NCI-H2029 treated with DMSO at 0.1 percent for 48 hours (cell line): ENCODE measurements at places on chromosomes 4 and X.

- no peak for DNase-seq
Measured at GRCh38 chrX:124325732-124326131, 6.7 kb upstream of the TEX13D start.

- DNase-seq: peak; percentile 28
Measured at GRCh38 chr4:65658117-65658516, 12.2 kb downstream of the EPHA5 start.

DNA sequence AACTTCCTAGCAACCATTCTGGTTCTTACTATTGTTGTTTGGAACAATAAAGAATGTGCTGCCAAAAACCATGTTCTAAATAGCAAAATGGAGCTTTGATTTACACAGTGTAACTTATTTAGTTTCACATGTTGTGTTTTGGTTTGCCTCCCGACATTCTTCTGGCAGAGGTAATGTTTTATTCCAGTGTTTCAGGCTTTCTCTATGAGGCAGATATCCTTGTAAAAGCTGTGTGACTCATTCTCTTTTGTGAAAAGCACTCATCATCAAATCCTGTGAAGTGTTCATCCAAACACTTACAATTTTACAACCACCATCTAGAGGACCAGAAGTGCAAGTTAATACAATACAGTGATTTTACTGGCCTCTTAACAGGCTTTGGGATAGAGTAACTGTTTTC is 219.0 kb upstream of the GIMD1 start:
- DNase-seq: no peak

- DNase-seq: no peak
Measured at GRCh38 chr4:88010966-88011365, 3.5 kb downstream of the PKD2 start.

- no peak for DNase-seq
Measured at GRCh38 chr4:146371812-146372211, 149.9 kb downstream of the SLC10A7 start.

DNA sequence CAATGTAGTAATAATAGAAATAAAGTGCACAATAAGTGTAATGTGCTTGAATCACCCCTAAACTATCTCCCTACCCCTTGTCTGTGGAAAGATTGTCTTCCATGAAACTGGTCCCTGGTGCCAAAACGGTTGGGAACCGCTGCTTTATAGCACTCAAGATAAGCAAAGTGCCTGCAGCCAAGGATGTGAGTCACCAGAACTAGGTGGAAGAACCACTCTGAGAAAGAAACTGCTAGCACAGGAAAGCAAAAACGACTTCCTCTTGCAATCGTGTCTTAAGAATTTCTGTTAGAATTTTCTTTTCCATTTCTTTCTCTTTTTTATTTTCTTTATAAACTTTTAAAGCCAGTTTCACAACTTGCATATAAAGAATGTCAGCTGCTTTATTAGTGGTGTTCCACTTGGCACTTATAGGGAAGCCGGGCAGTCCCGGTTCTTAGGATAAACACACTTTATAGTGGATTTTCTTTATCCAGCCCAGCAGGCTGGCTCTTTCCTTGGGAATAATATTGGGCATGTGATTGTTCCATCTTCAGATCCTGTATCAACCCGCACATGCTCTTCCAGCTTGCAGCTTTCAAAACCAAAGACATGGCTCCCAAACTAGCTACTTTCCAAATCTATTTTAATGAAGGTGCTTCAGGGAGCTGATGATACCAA is 32.3 kb upstream of the CXCL8 start:
- no peak for DNase-seq

- DNase-seq: no peak
Measured at GRCh38 chr4:148200960-148201359, 241.3 kb downstream of the NR3C2 start.

DNA sequence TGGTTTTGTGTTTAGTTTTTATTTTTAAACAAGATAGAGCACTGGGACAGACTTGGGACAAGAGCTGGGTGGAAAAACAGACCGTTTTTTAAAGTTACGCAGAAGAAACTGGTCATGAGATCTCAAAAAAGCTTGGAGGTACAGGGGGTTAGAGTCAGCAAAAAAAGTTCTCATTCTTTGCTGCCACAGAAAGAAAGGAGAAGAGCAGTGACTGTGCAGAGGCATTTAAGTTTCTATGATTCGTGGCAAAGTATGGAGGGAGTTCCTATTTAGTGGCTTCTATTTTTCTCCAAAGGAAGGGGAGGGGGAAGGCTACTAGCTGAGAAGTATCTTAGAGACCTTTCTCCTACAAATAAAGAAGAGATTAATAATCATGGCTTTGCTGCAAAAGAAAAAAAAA is 68.3 kb downstream of the MANBA start:
- DNase-seq: no peak

GRCh38 chr4:58587856-58588255 is 1477.7 kb upstream of the IGFBP7 start:
- no peak for DNase-seq

- no peak for DNase-seq
Measured at GRCh38 chr4:88573995-88574394, 18.3 kb upstream of the HERC3 start.

DNA sequence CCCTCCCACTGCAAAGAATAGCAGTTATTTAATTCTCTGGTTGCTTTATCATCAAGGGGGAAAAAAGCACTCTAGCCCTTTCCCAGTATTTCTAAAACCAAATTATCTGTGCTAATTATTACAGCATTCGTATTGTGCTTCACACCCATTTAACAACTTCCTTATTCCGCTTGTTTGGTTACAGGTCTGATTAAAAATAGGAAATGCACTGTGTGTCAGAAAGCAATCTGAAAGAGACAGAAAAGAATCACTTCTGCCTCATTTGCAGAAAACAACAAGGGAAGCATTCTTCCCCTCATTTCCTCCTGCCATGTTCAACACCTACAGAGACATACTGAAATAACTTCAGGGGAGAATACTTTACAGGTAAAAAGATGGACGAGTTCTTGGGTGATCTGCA is 114.9 kb upstream of the MAP3K15 start:
- DNase-seq: no peak

DNA sequence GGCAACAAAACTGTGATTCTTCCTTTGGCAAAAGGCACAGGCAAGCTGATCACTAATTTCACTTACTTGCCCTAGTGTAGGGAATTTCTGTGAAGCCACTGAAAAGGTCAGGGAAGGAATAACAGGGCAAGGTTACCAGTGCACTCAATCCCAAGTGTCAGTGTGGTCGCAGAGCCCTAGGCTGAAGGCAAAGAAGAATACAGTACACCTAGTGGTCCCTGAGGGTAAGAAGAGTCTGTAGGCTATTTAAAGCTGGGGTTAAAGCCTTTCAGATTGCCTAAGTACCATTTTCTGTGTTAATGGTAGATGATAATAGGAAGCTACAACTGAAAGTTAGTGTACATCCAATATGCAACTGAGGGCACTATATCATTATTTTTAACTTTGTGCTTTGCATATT is 173.6 kb upstream of the NRK start:
- no peak for DNase-seq

- DNase-seq: no peak
Measured at GRCh38 chr4:83207497-83208101, 77.0 kb downstream of the COQ2 start.

GRCh38 chr4:80931631-80932081 is 98.9 kb upstream of the BMP3 start:
- DNase-seq: no peak

DNA sequence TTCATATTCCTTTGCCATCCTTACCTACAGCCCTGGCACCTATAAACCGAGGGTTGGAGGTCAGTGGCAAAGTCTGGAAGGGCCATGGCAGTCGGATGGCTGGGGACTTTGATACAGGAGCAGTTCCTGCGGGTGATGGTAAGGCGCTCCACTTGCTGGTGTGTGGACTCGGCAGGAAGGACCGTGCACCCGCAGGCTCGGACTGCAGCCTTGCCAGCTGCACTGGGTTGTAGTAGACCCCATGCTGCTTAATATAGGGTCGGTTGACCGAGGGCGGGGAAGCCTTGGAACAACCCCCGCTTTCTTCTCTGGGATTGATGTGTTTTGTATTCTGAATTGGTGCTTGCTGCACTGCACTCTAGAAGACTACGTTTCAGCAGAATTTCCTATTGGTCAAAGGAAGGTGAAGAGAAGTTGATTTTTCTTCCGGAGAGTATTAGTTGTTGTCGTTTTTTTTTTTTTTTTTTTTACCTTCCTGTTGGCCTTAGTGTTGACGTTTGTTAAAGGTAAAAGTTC is 638 bp downstream of the BLTP1 start:
- no peak for DNase-seq

DNA sequence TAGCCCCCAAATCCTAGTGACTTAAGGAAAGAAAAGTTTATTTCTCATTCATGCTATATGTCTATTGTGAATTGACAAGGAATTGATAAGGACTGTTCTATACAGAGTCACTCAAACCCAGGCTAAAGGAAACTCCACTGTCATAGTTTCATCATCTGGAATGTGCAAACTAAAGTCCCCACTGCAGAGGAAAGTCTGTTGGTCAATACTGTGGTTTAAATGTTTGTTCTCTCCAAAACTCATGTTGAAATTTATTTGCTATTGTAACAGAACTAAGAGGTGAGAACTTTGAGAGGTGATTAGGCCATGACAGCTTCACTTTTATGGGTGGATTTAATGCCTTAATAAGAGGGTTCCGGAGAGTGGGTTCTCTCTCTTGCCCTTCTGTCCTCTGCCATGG is 149.6 kb downstream of the COX18 start:
- DNase-seq: no peak

GRCh38 chrX:78923198-78924015 is 21.8 kb upstream of the P2RY10 start:
- no peak for DNase-seq

DNA sequence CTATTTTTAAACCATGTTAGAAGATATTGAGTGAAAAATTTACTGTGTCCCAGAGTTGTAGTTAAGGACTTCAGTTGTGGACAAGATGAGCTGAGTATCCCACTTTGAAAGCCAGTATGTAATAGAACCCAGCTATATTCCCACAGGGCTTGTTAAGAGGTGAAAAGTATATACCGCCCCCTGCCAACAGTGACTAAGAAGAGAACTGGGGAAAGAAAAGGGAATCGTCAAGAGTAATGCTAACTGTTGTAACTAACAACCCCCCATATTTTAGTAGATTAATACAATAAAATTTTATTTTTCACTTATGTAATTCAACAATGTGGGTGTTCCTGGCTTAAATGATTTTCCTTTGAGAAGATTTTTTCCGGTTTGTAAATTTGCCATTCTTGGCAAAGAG is 250.4 kb upstream of the GIMD1 start:
- no peak for DNase-seq

GRCh38 chrX:141220342-141221008 is 21.8 kb downstream of the SPANXC start:
- no peak for DNase-seq
